ENCODE measurements at places on chromosomes 7 and 10.

GRCh38 chr7:81138870-81139269, 220.0 kb upstream of the SEMA3C start:
- no peak for DNase-seq

DNA sequence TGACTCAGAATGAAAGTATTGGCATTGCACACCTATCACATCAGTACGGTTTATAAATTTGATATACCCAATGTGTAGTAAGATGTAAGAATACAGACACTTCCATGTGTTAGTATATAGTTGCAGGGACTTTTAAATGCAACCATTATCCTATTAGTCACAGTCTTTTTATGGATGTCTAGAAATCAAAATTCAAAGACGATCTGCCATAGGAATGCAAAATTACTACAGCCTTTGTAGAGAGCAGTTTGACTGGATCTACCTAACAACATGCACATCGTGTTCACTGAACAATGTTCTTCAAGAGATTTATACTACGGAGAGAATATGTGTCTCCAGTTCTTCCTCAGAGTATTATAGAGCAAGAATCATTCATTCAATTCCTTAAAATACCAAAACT, 317.3 kb upstream of the HGF start:
- no peak for DNase-seq

DNA sequence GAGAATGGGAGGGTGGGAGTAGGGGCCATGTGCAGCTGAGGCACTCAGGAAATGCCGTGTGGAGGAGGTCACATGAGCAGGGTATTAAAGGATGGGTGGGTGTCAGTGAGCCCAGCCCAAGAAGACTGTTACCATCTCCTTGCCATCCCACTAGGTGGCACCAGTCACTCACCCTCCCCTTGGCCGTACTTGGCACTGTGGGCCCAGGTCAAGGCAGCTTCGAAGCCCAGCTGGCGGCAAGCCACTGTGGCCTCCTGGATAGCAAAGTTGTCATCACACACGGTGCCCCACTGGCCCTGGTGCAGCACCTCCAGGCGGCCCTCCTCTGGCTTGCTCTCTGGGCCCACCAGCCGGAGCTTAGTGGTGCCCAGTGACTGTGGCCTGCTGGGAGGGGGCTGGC, 5.4 kb downstream of the LOXL4 start:
- DNase-seq, result no peak

- DNase-seq, result no peak
Observed at GRCh38 chr10:23341004-23341403, 3.6 kb downstream of the C10orf67 start.
